ENCODE measurements at places on chromosomes 6 and 20. TPM values are rescaled to one million over a fixed set of nuclear protein-coding genes. Genes with fewer than 3 reads are reported as not detected.

The MUC22 gene
- not detected for total RNA-seq

The DTNBP1 gene
- total RNA-seq: 9.4 TPM

The CAPN11 gene
- 1.9 TPM for total RNA-seq

The GRM1 gene
- 0.13 TPM for total RNA-seq

The SAMD10 gene
- 5.9 TPM for total RNA-seq

The REV3L gene
- total RNA-seq: 15.8 TPM

The F13A1 gene
- total RNA-seq: not detected

The EPPIN gene
- not detected for total RNA-seq

The WFDC5 gene
- not detected for total RNA-seq

Data from dermis microvascular lymphatic vessel endothelial cell (primary cell).